Naive thymus-derived CD4-positive, alpha-beta T cell (primary cell): ENCODE measurements at places on chromosomes 11 and 22. TPM values are rescaled to one million over a fixed set of nuclear protein-coding genes. Genes with fewer than 3 reads are reported as not detected.

DNA sequence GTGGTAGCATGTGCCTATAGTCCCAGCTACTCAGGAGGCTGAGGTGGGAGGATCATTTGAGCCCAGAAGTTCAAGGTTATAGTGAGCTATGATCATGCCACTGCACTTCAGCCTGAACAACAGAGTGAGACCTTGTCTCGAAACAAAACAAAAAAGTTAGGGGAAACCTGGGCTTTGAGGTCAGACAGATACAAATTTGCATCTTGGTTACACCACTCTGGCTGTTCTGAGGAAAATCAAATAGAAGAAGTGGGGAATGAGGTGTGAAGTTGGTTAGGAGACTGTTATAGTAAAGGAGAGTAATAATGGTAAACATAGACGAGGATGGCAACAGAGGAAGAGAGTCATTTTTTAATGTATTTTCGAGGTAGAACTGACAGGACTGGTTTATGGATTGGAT, 62.6 kb downstream of the PPME1 start:
- no peak for DNase-seq

DNA sequence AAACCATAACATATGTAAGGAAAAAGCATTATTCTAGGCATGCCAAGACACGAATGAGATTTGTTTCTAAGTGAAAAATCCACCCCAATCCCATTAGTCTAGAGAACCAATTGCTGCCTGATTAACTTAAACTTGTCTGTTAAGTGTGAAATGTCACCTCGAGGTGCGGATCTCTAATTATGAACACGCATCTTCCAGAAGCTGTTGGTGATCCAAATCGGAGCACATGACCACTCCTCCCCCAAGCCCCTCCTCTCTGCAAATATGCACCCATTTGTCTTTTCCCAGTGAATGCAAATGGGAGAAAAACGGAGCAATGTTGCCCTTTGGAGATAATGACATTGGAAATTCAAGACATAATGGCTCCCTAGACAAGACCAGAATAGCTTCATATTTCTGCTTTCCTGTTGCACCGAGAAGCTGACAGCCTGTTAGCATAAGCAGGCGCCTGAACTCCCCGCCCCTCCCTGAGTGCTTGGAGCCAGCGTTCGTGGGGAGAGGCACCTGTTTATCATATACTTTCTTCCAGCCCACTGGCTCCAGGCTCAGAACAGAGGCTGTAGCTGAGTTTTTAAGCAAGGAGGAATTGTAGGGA, 6.0 kb upstream of the FXYD6 start:
- no peak for DNase-seq

- DNase-seq = no peak
Observed at GRCh38 chr11:2406878-2407410, 6.4 kb downstream of the TSSC4 start.

DNA sequence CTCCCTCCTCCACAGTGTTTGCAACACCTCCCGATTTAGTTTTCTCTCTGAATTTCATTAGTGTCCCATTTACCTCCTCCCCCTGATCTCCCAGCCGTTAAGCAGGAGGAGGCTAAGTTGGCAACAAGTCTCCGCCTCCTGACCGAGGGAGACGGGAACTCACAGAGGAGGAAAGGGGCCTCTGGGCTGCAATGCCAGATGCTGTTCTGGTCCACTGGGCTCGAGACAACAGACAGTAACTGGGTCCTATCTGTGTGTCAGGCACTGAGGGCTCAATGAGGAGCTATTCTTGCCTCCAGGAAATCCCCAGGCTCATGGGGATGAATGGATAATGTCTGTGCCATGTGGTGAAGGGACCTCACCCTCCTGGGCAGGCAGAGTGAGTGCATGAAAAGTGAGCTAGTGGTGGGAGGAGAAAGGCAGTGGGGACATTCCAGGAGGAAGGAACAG, 228.1 kb downstream of the TENM4 start:
- no peak for DNase-seq

DNA sequence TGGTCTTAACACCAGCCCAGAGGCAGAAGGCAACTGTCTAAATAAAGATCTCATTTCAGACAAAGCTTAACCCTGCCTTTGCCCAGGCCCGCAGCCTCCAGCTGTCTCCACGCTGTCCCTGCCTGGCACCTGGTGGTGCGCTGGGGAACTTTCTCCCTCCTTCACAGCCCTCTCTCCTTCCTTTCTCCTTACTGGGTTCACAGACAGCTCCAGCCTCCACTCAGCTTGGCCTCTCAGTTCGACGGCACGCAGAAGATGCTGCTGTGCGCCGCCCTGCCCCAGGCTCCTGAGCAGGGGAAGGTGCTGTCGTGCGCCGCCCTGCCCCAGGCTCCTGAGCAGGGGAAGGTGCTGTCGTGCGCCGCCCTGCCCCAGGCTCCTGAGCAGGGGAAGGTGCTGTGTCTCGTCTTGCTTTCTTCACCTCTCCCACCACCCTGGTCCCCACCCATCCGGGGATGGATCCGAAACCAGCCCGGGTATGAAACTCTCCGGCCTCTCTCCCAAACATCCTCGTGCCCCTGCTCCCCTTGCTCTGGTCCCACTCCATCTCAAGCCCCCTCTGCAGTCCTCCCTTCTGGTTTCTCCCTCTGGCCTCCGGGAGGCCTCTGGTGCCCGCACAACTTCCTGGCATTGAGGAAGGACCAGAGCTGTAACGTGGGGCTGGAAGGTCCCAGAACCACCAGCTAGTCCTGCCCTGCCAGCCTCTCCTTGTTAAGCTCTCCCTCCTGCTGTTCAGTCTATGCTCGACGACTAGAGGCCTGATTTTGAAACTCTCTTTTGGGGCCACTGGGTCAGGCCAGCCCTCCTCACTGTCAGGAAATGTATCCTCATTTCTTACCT, 22.9 kb upstream of the JAM3 start:
- DNase-seq = peak; percentile 40

The HBB gene
- not detected in 2 replicates for total RNA-seq

DNA sequence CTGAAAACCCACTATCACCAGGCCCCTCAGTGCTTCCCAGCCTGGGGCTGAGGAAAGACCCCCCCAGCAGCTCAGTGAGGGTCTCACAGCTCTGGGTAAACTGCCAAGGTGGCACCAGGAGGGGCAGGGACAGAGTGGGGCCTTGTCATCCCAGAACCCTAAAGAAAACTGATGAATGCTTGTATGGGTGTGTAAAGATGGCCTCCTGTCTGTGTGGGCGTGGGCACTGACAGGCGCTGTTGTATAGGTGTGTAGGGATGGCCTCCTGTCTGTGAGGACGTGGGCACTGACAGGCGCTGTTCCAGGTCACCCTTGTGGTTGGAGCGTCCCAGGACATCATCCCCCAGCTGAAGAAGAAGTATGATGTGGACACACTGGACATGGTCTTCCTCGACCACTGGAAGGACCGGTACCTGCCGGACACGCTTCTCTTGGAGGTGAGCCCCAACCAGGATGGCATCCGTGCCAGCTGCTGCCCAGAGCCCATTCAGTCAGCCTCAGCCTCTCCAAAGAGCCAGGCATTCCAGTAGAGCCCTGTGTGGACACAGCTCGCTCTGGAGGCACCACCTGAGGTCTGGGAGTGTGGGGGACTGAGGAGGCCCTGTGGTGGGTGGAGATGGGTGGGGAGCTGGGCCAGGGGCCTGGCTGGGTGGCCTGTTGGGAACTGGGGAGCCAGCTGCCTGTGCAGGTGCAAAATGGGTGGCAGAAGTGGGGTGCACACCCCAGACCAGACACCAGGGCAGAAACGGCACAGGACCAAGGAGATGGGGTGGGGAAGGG, 22.4 kb upstream of the TXNRD2 start:
- DNase-seq = no peak

GRCh38 chr11:27309046-27309445, 54.0 kb downstream of the CCDC34 start:
- no peak for DNase-seq

- DNase-seq = no peak
Observed at GRCh38 chr22:21946262-21946925, 6.3 kb downstream of the PPM1F start.

The MS4A15 gene
- total RNA-seq = not detected

The MRGPRE gene
- total RNA-seq = not detected

GRCh38 chr11:120424970-120425332, 86.6 kb upstream of the GRIK4 start:
- DNase-seq = no peak

DNA sequence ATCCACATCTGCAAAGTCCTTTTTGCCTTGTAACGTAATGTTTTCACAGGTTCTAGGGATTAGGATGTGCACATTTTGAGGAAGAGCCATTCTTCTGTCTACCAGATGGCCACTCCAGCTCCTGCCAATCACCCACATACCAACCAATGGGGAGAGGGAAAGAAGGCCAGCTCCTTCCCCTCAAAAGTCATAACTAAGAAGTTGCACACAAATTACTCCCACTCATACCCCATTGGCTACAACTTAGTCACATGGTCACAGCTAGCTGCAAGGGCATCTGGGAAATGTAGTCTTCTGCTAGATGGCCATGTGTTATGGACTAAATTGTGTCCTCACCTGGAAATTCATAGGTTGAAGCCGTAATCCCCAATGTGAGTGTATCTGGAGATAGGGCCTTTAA, 15.4 kb upstream of the MYOD1 start:
- DNase-seq = no peak

The CRYBB2 gene
- total RNA-seq = not detected

- no peak for DNase-seq
Observed at GRCh38 chr11:8756201-8756600, 73.6 kb downstream of the RPL27A start.

The ZNRF3 gene
- total RNA-seq = 0.59 TPM

DNA sequence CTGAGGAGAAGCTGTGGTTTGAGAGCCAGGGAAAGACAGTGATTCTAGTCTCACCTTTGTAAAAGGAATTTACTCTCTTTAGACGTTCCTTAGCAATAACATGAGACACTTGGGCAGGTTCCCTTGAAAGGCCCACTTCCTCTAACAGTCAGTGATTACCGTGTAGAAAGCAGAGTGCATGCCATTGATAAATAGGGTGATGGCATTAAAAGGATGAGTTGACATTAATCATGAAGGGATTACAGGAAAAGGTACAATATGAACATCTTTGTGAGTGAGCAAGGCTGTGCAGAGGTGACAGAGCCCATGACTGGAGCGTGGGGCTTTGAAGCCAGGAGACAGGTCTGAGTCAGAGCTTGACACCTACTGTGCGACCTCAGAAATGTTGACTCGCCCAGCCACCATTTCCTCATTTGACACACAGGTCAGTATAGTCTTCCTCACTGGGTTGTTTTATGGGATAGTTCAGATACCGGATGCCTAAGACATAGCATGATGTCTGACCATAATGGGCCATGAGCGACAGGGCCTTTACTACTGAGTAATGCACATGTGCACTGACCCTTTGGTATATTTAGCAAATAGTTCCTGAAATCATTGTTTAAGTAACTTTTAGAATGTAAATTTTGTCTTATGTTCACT, 341.7 kb upstream of the MTNR1B start:
- no peak for DNase-seq

DNA sequence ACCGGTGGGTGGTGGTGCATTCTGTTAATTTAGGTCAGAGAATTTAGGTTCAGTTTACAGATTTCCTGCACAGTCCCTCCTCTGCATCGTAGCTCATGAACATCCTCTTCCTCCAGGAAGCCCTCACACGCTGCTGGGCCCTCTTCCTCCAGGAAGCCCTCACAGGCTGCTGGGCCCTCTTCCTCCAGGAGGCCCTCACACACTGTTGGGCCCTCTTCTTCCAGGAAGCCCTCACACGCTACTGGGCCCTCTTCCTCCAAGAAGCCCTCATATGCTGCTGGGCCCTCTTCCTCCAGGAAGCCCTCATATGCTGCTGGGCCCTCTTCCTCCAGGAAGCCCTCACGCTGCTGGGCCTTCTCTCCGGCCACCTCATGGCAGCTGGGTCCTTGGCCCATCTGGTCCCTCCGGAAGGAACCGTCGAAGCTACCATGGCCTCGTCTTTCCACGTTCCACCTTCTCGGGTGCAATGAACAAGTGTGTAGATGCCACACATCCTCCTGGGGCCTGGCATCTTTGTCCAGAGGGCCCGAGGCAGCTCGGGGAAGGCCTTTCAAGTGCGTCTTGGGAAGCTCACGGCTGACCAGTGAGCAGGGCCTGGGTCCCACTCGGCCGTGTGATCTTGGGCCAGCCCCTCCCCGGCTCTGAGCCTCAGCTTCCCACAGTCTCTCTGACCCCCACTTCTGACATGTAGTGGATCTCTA, 58.9 kb upstream of the PPARA start:
- no peak for DNase-seq

DNA sequence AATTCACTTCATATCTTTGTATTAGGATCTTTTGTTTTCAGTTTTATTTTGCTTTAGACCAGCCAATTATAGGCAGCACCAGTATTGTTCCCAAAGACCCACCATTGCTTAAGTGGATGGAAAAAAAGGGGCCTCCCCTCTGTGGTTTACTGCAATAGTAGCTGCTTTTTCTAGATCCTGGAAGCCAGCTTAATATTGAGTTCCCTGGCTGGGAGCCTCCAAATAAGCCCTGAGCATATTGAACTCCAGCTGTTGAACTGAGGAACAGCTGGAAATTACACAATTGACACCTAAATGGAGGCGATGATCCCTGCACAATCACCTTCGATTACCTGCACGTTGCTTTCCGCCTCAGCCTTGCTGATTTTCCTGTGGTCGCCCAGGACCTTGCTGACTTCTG, 576.0 kb downstream of the SOX6 start:
- no peak for DNase-seq

The DCHS1 gene
- total RNA-seq = 12.5 TPM

DNA sequence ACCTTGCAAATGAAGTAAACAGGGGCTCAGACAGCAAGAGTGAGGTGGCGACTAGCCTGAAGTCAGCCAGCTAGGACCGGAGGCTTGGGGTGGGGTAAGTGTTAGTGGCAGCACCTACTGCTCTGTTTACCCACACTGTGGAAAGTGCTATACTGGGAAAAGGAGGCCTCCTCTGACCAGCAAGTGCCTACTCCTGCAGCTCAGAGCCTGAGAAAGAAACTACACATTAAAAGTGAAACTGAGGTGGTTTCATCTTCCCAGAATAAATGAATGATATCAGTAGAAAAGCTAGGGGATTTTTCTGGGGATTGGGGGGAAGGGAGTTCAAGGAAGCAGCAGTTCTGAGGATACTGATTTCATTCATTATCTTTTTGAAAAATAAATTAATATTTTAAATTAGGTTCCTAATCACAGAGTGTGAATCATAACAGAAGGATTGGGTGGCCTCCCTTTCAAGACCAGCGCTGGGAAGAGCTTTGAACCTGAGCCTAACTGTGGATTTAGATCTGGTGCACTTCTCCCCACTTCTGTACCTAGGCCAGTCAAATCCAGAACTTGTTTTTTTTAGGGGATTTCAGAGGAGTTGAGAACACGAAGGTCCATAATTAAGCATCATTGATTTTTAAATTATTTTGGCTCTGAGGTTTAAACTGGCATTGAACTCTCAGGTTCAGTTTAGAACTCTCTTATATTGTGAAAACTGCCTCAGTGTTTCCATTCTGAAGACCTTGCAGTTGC, 48.1 kb upstream of the GRAMD1B start:
- no peak for DNase-seq
